ENCODE measurements at places on chromosomes 7 and 10.

GRCh38 chr10:104403636-104404035 is 50.0 kb downstream of the CFAP58 start:
- DNase-seq: no peak

- peak; percentile 79 for DNase-seq
Observed at GRCh38 chr7:158818325-158819213, 10.7 kb downstream of the ESYT2 start.

DNA sequence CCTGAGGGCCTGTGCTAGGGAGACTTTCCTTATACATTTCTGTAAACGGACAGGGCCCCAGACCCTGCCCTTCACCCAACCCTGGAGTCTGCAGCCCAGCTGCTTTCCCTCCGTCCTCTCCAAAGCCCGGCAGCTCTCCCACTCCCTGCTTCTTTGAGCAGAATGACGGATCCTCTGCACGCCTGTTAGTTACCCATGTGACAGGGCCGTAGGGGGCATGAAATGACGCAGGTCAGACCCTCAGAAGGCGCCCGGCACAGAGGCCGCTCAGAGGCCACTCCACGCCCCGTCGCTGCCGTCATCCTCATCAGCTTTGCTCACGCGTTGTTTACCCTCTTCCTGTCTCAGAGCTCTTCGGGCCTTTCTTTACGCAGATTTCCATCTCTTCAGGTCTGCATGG is 60.2 kb upstream of the MKRN1 start:
- no peak for DNase-seq

DNA sequence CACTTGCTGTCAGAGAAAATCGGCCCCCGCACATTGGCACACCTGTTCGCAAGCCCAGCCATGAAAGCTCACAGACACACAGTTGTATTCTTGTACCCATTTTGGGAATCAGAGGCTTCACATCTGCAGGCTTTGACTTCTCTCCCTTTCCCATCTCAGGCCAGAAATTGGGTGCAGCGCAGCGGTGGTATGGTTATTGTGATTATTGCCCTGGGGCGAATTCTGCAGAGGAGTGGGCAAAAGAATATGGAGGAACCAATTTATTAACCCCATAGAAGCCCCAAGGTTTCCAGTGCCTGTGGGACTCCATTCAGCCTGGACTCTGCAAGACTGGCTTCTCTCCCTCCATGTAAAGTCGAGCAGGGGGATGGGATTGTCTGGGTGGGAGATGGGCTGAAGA is 14.0 kb downstream of the TLX1 start:
- DNase-seq: no peak

DNA sequence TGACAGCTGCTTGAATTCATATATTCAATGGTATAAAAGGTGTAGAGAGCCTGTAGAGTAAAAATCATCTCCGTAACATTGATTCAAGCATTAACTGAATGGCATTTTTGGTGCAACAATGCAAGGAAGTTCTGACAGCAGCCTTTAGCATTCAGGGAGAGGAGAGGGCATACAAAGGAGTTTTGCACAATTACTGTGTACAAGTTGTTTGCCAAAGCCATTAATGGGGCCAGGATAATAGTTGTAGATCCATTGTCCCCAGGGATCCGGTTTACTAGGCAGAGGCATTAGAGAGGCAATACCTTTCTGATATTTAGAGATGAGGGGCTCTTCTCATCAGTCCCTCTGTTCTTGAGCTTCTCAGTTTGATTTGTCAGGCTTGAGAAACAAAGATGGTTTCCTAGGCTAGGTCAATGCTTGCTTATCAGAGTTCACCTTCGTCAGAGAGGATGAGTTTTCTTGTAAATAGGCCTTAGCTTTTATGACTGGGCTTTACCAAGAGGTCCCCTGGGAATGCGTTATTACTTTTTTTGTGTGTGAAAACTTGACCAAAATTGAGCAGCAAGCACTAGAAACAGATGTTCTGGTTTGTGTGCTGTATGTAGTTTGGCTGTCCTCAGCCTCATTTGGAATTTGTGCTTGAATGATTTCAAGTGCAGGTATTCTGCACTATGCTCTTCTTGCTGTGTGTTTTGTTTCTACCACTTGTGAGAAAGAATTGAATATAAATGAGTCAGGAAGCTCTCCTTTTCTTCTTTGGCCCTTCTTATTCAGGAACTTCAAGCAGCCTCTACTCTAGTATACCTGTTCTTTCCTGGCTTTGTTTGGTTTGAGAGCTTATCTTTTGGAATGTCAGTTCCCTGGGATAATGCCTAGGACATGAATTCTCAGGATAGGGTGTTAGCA is 32.0 kb downstream of the SND1 start:
- no peak for DNase-seq

Data from bone marrow (tissue), 2 donors.